NCI-H460 (cell line): ENCODE measurements at places on chromosomes 5 and 9.
A peak's percentile ranks its signal among the peaks of the same experiment; 100 is the strongest.

DNA sequence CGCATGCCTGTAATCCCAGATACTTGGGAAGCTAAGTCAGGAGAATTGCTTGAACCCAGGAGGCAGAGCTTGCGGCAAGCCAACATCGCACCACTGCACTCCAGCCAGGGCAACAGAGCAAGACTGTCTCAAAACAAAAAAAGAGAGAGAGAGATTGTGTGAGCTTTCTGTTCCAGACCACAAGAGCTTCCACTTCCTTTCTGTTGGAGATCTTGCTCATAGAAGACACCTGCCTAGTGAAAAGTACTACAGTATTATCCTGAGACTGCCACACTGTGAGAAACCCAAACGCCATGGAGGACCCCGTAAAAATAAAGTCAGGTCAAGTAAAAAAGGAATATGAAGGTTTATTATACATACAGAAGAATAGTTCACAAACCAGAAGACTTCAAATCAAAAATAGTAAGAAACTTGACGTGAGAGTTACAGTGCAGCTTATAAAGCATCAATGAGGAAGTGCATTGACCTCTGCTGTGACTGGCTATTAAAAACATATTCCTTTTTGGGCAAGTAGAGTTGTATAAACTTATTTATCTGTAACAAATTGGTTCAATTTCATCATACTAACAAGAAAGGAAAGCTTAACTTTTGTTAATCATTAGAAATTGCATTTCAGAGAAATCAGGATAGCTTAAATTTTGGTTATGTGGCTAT lies 4.3 kb upstream of the EMB start:
- DNase-seq = no peak

DNA sequence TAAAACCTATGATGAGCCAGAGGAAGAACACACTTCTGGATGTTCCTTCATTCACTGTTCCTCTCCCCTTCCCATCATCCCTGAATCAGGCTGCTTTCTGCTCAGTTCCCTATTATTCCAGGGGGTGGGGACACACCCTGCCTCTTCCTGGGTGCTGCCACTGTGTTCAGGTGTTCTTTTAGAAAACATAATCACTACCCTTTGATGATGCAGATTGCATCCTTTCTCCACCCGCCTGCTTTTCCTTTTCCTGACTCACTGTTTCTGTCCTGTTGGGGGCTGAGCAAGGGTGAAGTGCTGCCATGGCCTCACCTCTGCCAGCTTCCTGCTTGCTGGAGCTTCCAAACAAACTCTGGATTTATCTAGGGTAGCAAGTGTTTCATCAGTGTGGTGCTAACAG lies 331.9 kb upstream of the GRIA1 start:
- no peak for DNase-seq

- no peak for DNase-seq
These were observed at the start of gene PCDHGA4 for GRCh38 chr5:141354900-141355469. Gene PCDHGA4 (plus strand): TSS chr5:141355021. CDS start chr5:141355108, 87 bp downstream.

DNA sequence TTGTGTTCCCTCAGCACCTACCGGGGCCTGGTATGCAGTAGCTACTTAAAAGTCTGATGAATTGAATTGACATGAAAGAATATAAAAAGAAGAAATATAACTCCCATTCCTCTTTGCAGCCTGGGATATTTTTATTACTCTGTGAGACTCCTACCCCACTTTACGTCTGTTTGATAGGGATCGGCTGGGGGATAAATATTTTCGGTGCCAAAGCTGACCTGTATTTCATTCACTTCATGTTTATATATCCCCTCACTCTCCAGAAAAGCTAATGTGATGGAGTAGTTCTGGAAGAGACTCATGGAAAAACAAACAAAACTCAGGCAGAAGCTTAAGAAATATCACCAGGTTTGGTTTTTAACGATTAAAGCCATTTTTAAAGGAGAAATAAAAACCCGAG lies 108.2 kb upstream of the TBC1D2 start:
- DNase-seq = no peak

GRCh38 chr9:2255128-2255527 lies 240.0 kb downstream of the SMARCA2 start:
- no peak for DNase-seq

GRCh38 chr5:102911973-102912372 lies 156.9 kb downstream of the PAM start:
- peak; percentile 14 for DNase-seq
